ENCODE measurements at places on chromosomes 2 and 18.

- no peak for DNase-seq
These were observed 583.6 kb upstream of the PIK3C3 start for GRCh38 chr18:41371156-41372045.

- peak; percentile 30 for DNase-seq
These were observed 6.1 kb downstream of the INO80C start for GRCh38 chr18:35491700-35492077.

GRCh38 chr18:79625195-79625923 is 54.2 kb upstream of the CTDP1 start:
- DNase-seq: peak; percentile 37

- DNase-seq: no peak
These were observed 75.5 kb upstream of the SPTBN1 start for GRCh38 chr2:54380670-54381069.

DNA sequence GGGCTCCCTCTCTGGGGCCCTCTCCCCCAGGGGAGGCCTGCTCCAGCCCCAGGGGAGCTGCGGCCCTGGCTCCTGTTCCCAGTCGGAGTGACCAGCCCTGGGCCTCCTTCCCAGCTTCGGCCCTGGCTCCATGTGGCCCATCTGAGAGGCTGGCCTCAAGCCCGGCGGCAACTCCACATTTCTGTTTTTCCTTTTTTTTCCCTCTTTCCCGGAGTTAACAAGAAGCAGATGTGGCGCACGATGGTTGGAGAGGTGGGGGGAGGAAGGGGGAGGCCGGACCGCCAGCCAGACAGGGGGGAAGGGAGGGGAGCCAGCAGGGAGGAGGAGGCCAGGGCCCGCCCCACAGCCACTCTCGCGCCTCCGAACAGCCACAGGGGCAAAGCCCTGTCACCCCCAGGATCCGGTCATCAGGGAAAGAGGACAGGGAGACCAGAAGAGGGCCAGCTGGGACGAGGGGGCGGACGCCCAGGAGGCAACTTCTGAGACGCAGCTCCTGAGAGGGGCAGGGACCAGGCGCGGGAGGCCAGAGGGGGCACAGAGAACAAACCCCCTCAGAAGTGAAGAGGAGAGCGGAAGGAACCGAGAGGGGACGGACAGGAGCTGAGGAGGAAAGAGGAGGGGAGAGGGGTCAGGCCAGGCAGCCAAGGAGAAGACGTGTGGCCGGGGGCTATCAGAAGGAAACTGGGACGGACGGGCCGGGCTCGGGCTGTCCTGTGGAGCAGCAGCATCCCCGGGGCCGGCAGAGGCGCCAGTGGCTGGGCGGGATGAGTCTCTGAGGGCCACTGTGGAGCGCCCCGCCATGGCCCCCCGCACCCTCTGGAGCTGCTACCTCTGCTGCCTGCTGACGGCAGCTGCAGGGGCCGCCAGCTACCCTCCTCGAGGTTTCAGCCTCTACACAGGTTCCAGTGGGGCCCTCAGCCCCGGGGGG is at the start of gene EMILIN1:
Gene EMILIN1, plus strand, starts transcription at position 349 of the 928 bp plus-strand sequence. Its CDS starts 451 bp downstream, at position 800.
- DNase-seq: peak; percentile 97

- DNase-seq: peak; percentile 89
These were observed at the start of gene RNF125 for GRCh38 chr18:32018331-32019250. RNF125 (plus strand) TSS chr18:32018825; CDS start chr18:32018864, 39 bp downstream.

DNA sequence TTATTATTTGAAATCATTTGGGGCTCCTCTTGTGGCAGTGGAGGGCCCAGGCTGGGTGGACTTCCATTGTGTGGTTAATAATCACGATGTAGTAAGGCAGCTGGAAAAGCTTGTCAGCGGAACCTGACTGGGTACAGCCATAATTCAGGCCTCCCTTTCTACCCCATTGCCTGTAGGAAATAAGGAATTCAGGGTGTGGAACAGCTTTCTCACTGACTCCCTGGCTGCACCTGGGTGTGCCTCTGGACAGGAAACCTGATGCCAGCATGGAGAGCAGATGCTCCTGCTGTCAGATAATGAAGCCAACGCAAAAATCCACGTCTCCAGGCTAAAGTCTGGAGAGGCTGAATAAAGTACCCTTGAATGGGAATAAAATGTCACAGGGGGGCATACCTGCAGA is 44.2 kb downstream of the LYPD6B start:
- no peak for DNase-seq

GRCh38 chr2:74255660-74256213 is 57.3 kb downstream of the MTHFD2 start:
- no peak for DNase-seq

DNA sequence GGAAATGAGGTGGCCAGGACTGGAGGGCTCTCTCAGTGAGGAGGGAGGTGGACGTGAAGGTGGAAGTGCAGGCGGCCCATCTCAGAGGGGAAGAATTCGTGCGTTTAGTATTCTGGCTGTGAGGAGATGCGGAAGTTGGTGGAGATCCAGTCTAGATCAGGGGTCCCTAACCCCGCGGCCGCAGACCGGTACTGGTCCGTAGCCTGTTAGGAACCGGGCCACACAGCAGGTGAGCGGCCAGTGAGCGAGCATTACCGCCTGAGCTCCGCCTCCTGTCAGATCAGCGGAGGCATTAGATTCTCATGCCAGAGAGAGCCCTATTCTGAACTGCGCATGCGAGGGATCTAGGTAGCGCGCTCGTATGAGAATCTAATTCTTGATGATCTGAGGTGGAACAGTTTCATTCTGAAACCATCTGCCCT is 1.6 kb upstream of the FHOD3 start:
- no peak for DNase-seq

GRCh38 chr2:1925928-1926327 is 181.6 kb upstream of the PXDN start:
- peak; percentile 20 for DNase-seq

GRCh38 chr18:45373286-45373880 is 241.9 kb upstream of the SLC14A2 start:
- no peak for DNase-seq

DNA sequence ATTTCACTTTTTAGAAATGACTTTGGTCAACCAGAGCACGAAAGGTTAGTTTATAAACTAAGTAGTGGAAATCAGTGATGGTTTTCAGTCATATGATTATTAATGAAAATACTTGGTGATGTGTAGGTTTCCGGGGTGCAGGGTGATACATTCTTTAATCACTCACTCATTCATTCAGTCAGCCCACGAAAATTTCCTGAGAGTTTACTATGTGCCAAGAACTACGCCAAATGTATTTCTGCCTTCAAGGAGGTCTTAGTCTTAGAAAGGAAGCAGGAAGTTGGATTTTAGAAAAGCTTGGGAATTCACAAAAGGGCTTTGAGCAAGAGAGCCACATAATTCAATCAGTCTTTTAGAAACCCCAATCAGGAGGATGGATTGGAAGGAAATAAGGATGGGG is 543.6 kb downstream of the PLCL1 start:
- no peak for DNase-seq

- DNase-seq: peak; percentile 70
These were observed 17.3 kb upstream of the CYS1 start for GRCh38 chr2:10097352-10098148.

- DNase-seq: no peak
These were observed 7.8 kb upstream of the ZNF532 start for GRCh38 chr18:58856881-58857280.

DNA sequence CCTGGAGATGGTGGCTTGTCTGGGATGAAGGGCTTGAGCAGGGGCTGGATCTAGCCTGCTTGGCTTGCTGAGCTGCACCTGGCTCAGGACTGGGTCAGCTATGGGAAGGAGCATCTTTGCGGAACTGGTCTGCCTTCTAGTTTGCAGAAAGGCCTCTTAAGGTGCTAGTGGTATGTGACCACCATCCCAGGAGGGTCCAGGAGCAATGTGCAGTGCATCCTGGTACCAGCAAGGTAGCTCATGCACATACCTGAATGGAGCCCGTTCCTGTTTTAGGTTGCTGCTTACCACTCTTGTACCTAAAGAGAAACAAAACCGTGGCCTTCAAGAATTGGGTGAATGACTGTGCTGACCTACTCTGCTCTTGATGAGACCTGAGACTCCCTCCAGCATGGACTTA is 118.6 kb upstream of the PELI1 start:
- DNase-seq: no peak

- no peak for DNase-seq
These were observed 250.5 kb downstream of the SLC8A1 start for GRCh38 chr2:40201425-40201824.

GRCh38 chr2:46198164-46198883 is 98.9 kb upstream of the EPAS1 start:
- no peak for DNase-seq

Measured in umbilical cord (tissue), 2 donors.